BE2C (cell line): ENCODE measurements at places on chromosomes 13 and 19.

DNA sequence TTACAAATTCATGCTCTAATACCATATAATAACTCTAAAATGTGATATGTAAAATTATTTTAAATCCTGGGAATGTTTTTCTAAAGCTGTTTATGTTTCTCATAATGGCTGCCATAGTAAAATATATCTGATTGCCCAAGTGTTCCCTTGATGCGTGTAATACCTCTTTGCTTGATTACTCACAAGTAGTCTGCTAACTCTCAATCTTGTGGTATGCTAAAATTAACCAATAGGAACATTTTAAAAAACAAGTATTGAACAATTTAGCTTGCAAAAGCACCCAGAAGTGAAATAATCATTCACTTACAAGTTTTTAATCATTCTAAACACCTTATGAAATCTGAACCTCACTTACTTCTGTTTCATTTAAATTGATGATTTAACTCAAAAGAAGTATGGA, 386.0 kb upstream of the ATXN8OS start:
- DNase-seq: no peak

GRCh38 chr13:44895264-44895952, 93.9 kb downstream of the NUFIP1 start:
- no peak for DNase-seq

GRCh38 chr19:46716672-46717033, 261 bp downstream of the PRKD2 start:
- DNase-seq: no peak

DNA sequence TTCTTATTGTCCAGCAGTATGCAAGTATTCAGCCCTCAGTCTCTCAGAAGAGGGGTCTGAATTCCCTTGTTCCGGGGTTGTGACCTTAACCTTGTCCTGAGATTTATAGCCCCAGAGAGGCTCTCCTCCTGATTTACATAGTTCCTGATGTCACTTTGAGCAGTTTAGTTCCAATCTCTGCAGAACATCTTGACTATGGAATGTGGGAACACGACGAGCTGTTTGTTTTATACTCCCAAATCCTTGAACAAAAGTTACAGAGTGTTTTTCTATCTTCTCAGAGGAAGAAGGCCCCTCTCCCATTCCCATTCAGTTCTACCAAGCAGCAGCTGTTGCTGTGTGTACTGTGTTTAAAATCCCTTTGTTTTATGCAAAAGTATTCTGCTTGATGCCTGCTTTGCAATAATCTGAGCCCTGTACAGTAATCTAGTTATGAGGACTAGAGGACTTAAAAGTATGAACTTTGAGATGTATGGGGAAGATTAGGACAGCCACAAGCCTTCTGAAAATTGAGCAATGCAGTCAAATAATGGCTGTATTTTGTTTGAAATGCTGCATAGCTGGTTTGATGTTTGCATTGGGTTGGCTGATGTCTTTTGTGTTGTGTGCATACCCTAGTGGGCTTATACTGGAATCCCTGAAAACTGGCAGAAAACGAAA, 74.7 kb downstream of the KL start:
- DNase-seq: no peak

DNA sequence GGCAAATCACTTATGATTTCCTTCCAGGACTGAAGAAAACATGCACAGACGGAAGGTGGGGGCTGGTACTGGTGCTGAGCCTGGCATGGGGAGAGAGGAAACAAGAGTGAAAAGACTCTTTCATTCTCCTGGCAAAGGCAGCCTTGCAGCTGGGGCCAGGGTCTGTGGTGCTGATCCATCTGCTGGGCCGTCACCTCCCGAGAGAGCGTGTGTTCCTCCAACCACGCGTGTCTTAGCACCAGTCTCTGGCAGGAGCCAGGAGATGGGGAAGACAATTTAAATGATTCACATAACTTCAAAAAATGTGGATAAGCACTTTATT, 23.9 kb upstream of the SPART start:
- DNase-seq: no peak

DNA sequence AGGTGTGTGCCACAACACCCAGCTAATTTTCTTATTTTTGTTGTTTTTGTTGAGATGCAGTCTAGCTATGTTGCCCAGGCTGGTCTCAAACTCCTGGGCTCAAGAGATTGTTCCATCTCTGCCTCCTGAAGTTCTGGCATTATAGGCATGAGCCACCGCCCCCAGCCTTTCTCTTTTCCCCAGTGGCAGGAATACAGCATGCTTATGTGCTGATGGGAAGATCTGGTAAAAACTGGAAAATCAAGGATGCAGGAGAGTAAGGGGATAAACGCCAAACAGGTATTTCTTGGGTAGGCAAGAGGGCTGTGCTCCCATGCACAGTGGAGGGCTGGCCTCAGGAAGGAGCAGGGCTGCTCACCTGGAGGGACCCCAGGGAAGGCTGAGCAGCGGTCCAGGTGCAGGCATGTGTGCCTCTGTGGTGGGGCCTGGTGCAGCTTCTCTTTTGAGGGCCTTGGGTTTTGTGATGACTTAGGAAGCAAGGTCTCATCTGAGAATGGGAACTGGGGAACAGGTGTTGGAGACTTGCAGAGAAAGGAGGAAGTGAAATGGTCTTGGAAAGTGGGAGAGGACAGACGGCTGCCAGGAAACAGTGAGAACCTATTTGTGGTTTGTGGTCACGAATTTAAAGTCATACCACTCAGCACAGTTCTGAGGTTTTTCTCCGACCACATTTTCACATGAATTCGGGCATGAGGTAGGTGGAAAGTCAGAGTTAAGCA, 106.5 kb downstream of the TEX26 start:
- no peak for DNase-seq

- DNase-seq: no peak
These were observed 30.8 kb upstream of the NDFIP2 start for GRCh38 chr13:79450110-79450509.

GRCh38 chr13:31334994-31335557, 135.3 kb downstream of the B3GLCT start:
- no peak for DNase-seq

DNA sequence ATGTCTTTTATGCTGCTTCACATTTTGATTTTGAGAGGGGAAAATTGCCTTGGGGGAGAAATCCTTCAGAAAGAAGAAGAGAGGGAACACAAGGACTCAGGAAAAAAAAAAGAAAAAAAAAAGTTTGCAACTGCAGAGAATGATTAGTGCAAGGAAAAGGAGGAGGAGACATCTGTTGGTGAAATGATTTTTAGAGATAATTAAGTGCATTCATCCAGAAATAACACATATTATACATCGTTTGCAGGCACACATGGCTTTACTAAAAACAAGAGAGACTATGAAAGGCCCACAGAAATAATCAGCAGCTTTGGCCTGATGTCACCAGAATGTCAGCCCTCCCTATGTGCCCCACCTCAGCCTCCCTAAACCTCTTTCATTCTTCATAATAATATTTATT, 1058.2 kb downstream of the PCDH9 start:
- DNase-seq: no peak
